ENCODE measurements at places on chromosomes 11 and 22. TPM values are rescaled to one million over a fixed set of nuclear protein-coding genes. Genes with fewer than 3 reads are reported as not detected.

The LYVE1 gene
- 101 TPM for total RNA-seq

The LRRC10B gene
- 2.9 TPM for total RNA-seq

The SPTY2D1 gene
- 21.9 TPM for total RNA-seq

The SAA4 gene
- 1.3 TPM for total RNA-seq

The CACNA1I gene
- total RNA-seq = 0.63 TPM

The HBB gene
- total RNA-seq = 59.9 TPM

The CD59 gene
- 1,010 TPM for total RNA-seq

The NUDT22 gene
- 64.5 TPM for total RNA-seq

The XKR3 gene
- not detected for total RNA-seq

The CAT gene
- 84.4 TPM for total RNA-seq

The SCN3B gene
- 2.8 TPM for total RNA-seq

The SCGB1D2 gene
- 0.60 TPM for total RNA-seq

The SYT13 gene
- 6.8 TPM for total RNA-seq

The KCNJ1 gene
- 175 TPM for total RNA-seq

The CALCB gene
- 0.22 TPM for total RNA-seq

The GLB1L2 gene
- 10.0 TPM for total RNA-seq

The KIF18A gene
- 0.50 TPM for total RNA-seq

The DAGLA gene
- 3.9 TPM for total RNA-seq

The DEUP1 gene
- total RNA-seq = 0.57 TPM

The SPI1 gene
- total RNA-seq = 39.8 TPM

The SCGB1D4 gene
- total RNA-seq = not detected

The SSTR3 gene
- 0.13 TPM for total RNA-seq

The ARFIP2 gene
- total RNA-seq = 45.6 TPM

The OR52I2 gene
- not detected for total RNA-seq

The PATE2 gene
- total RNA-seq = not detected

The GAS2L1 gene
- 27.2 TPM for total RNA-seq

The PANX3 gene
- not detected for total RNA-seq

The MRGPRX3 gene
- not detected for total RNA-seq

The SEPTIN3 gene
- 0.22 TPM for total RNA-seq

The MPZL3 gene
- 10.0 TPM for total RNA-seq

The TMEM151A gene
- total RNA-seq = 0.19 TPM

The KIRREL3 gene
- total RNA-seq = 0.19 TPM

The KAT5 gene
- 74.7 TPM for total RNA-seq

All from kidney (tissue), 22 donors.